ENCODE measurements at places on chromosomes 5 and 9.

- DNase-seq: no peak
Observed at GRCh38 chr9:7402334-7403027, 397.1 kb downstream of the DMAC1 start.

- DNase-seq: no peak
Observed at GRCh38 chr9:137382444-137383080, 40.4 kb downstream of the EXD3 start.

DNA sequence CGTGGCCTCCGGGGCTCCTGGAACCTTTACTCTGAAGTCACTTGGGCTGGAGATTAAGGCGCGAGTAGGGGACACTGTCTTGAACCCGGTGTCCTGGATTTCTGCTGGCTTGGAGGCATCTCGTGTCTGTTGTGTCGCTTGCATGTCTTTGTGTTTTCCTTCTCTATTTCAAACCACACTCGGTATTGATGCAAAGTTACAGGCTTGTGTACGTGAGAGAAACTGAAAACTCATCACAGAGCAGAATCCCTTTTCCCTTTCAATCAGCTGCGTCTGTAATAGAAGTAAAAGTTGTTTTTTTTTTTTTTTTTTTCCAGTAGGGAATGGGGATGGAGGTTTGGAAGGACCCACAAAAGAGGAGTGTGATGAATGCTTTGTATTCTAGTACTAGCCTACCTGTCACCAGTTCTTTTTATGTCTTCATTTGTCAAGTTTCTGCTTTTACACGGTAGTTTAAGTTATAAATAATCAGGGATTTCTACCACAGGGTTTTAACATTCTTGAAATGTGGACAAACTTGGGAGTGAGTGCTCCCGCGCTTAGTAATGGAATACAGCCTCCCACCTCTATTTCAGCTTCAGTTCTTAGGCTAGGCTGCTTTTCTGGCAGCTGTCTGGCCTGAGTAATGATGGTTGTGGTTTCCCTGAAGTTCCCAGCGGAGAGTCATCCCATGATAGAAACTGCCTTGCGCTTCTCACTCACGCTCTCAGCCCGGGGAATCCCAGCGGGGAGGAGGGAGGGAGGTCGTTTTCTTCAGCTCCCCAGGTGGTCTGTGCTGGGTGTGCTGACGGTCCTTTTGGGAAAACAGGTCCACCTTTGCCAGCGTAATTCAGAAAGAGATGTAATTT lies 763 bp downstream of the TJP2 start:
- DNase-seq: peak; percentile 39

GRCh38 chr9:69121155-69122081 lies 52.7 kb upstream of the TJP2 start:
- DNase-seq: peak; percentile 54

DNA sequence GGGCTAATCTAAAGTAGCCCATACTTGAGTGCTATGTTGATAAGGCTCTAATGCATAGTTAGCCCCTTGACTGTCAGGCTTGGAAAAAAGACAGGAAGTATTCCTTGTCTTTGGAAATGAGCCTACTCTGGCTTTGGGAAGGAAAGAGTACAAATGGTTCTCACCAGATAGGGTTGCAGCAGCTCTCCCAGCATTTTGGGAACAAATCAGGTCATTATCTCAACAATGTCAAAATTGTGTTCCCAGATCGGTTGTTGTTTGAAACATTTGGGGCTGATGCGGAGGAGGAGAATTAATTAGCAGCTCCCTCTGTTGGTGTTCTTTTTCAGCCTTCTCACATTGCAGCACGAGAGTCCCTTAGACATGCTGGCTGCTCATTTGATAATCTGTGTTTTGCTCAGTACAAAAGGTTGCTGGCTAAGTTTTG lies 294.7 kb upstream of the DMRT1 start:
- DNase-seq: no peak

DNA sequence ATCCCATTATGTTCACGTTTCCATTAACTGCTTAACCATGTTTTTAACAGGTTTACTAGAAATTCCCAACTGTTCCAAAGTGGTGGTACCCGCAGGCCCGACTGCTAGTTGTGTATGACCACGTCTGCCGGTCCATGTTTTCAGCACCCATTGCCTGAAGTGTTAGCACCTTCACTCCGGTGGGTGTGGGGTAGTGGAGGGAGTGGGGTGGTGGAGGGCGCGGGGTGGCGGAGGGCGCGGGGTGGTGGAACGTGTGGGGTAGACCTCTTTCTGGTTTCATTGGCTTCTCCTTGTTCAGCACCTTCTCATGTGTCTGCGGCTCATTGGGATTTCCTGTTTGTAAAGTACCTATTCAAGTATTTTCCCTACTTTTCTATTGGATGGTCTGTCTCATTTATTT lies 37.7 kb downstream of the TPPP start:
- DNase-seq: no peak

- no peak for DNase-seq
Observed at GRCh38 chr5:124909734-124910133, 163.3 kb upstream of the ZNF608 start.

GRCh38 chr5:180118391-180118791 lies 46.8 kb upstream of the RNF130 start:
- DNase-seq: no peak

- no peak for DNase-seq
Observed at GRCh38 chr5:124819201-124819600, 72.8 kb upstream of the ZNF608 start.

DNA sequence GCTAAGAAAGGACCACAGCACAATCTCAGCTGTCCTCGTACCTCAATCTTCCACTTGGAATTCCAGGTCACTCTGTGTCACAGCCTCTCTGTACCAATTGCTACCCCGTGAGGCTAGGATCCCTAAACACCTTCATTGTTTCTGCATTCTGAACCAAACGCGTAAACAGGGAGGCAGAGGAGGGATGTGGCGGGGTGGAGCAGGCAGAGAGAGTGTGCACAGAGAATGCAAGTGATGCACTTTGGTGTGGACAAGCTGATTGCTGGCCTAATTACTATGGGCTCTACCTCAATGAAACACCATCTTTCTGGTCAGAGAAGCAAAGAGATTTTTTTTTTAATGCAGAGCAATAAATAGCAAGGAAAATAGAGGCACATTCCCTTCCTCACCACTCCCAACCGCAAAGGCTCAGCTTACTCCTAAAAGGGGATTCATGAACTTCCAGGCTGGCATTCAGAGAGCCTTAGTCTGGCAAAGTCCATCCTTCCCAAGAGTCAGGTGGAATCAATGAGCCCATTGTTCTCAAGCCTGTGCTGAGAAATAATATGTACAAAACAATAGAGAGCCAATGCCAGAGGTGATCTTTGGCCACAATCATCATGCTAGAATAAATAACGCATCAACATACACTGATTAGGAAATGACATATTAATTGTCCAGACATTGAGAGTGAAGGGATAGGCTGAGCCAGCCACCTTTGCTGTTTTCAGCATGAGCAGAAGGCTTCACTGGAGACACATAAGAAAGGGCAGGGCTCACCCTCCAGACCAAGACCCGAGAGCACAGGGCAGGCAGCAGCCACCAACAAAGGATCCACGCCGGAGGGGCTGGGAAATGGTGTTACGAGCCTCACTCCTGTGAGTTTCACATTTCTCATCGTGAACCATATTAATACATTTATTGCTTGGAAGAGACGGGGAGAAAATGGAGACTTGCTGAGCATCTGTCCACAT lies 278.8 kb downstream of the ENC1 start:
- DNase-seq: no peak

GRCh38 chr9:132268725-132269352 lies 85.9 kb downstream of the SETX start:
- peak; percentile 46 for DNase-seq

DNA sequence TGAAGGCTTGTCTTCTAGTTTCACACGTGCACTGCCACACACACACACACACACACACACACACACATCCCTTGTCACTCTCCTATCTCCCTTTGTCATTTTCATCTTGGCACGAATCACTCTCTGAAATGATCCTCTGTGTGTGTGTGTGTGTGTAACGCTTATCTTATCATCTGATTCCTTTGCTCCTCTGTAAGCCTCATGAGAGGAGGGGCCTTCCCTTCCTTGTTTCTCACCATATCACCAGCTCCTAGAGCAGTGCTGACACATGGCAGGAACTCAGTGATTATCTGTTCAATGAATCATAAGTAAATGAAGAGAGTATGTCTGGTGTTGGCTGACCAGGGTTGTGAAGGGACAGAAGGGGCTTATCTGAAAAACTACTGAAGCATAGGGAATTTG lies 53.3 kb downstream of the PDE4D start:
- no peak for DNase-seq

DNA sequence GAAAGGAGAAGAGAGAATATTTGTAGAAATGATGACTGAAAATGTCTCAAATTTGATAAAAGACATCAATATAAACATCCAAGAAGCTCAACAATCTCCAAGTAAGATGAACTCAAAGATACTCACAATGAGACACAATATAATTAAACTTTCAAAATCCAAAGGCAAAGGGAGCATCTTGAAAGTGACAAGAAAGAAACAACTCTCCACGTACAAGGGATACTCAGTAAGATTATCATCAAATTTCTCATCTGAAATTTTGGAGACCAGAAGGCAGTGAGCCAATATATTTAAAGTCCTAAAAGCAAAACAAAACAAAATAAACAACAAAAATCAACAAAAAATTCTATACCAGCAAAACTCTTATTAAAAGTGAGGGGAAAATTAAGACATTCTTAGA lies 428.7 kb downstream of the NFIB start:
- DNase-seq: no peak

GRCh38 chr5:40678460-40679147 lies 1.1 kb upstream of the PTGER4 start:
- no peak for DNase-seq

GRCh38 chr5:57566914-57567313 lies 84.3 kb upstream of the ACTBL2 start:
- no peak for DNase-seq

DNA sequence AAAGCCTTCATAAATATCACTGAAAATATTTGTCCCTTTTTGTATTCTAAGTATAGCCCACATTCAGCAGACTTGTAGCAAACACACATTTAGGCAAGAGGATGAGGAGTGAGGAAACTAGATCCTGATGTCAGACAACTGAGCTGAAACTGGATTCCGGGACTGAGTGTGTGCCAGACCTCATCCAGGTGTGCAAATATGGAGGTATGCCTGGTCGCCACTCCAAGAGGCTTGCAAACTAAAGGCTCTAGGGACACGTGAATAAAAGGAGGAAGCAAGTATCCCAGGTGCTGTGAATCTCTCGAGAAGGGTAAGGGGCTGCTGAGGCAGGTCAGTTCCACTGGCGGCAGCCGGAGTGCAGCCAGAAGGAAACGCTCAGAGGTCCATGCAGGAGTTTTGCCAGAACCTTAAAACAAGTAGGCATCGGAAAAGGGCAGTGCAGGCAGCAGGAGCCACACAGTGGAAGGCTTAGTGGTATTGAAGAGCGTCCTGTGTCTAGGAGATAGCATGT lies 77.4 kb upstream of the ALDH1B1 start:
- DNase-seq: no peak

GRCh38 chr5:173973616-173973969 lies 15.4 kb upstream of the C5orf47 start:
- DNase-seq: no peak

DNA sequence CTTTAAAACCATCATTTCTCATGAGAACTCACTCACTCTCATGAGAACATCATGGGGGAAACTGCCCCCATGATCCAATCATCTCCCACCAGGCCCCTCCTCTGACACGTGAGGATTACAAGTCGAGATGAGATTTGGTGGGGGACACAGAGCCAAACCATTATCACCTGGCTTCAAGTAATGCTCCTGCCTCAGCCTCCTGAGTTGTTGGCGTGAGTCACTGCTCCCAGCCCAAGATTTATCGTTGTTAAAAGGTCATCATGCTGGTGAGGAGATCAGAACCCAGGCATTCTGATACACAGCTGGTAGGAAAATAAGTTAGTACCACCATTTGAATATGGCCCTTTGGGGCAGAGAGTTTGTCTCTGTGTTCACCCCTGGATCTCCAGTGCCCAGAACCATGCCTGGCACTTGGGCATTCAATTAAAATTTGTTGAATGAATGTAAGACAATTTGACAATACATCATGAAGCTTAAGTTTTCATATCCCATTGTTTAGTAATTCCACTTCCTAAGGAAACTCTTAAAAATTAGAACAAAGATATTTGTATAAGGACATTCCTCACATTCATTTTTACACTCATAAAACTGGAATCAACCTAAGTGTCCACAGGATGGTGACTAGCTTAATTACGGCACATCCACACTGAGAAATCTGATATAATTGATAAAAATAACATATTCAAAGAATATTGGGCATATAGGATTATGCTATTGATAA lies 58.0 kb upstream of the COL15A1 start:
- no peak for DNase-seq

DNA sequence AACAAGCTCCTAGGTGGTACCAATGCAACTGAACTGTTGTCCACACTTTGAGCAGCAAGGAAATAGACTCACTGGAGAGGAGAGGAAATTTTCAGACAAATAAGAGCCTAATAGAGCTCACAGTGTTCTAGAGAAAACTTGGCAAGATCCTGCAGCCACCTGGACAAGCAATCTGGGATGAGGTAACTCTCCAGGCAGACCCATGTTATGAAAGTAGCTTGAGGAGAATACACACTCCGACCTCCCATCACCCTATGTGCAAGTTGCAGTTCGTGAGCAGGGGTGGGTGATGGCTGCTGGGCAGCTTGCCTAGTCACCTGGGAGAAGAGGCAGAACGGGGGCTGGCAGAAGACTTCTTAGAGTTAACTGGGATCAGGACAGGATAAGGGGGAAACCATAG lies 102.2 kb downstream of the KLF4 start:
- no peak for DNase-seq

DNA sequence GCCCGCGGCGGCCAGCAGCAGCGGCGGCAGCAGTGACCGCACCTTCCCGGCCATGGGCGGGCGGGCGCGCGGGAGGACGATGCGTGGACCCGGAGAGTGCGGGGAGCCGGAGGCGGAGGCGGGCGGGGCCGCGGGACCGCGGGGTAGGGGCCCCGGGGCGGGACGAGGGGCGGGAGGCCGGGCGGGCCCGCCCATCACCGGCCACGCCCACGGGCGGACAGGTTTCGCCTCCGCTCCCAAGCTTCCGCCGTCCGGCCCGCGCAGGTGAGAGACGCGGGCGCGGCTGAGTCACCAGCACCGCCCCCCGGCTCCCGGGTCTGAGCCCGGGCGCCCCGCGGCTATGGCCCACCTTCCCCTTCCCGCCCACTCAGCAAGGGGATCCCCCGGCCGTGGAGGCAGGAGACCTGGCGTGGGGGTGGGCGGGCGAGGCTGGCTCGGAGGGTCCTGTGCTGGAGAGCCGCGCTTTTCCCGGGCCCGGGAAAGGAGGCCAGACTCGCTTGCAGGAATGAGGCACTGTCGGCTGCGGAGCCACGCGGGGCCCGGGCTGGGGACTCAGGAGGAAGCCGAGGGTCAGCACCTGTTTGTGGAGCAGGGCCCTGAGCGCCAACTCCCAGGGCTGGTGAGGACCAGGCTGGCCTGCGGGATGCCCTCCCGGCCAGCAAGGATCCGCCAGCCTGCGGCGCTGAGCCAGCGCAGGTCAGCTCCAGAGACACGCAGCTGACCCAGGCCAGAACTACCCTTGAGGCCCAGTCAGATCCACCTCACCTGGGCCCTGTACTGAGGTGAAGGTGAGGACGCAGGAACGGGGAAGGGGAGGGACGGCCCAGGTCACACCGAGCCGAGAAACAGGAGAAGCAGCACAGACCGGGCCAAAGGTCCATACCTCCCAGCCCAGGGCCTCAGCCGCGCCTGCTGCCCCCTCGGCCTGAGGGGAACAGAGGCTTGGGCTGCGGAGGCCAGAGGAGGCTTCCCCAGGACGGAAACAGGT lies at the start of gene ENTPD2:
Gene ENTPD2, minus strand, starts transcription at position 118 of the 988 bp plus-strand sequence. Its CDS starts 64 bp downstream, at position 54.
- no peak for DNase-seq
